GM23248 (cell line): ENCODE measurements at places on chromosomes 6 and 20.

GRCh38 chr6:158066136-158066781 is 84.6 kb downstream of the SYNJ2 start:
- peaks cover 24% of the 10 kb centered on the region for H3K36me3 ChIP-seq
- H3K4me3 ChIP-seq = no peak overlapping the region
- H3K27me3 ChIP-seq = no peaks in the 10 kb centered on the region
- no peak overlapping the region for H3K27ac ChIP-seq
- no peak for DNase-seq

DNA sequence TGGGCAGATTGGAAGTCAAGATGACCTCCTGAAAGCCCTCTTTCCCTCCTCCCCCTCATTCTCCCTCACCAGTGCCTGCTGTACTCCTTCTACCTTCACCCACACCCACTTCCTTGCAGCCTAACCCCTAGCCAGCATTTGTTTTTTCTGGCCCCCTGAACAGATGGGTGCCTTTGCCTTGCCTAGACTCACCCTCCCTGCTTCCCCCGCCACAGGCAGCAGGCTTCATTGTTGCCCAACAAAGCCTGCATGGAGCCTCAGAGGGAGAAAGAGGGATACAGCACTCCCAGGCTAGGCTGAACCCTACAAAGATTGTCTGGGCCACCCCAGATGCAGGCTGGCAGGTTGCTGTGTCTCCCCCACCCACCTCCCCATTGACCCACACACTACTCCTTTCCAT is 2.7 kb downstream of the MOCS1 start:
- DNase-seq = no peak
- H3K27ac ChIP-seq = no peak overlapping the region
- no peak overlapping the region for H3K4me3 ChIP-seq
- H3K27me3 ChIP-seq = no peaks in the 10 kb centered on the region
- peaks cover 13% of the 10 kb centered on the region; the same call in 1 of the 2 replicates for H3K4me1 ChIP-seq
- no peaks in the 10 kb centered on the region for H3K36me3 ChIP-seq

- no peak overlapping the region for H3K4me3 ChIP-seq
- H3K4me1 ChIP-seq = no peaks in the 10 kb centered on the region
- no peak for DNase-seq
- H3K36me3 ChIP-seq = no peaks in the 10 kb centered on the region
- no peak overlapping the region for H3K27ac ChIP-seq
Observed at GRCh38 chr6:115441651-115442050, 619.0 kb downstream of the FRK start.

DNA sequence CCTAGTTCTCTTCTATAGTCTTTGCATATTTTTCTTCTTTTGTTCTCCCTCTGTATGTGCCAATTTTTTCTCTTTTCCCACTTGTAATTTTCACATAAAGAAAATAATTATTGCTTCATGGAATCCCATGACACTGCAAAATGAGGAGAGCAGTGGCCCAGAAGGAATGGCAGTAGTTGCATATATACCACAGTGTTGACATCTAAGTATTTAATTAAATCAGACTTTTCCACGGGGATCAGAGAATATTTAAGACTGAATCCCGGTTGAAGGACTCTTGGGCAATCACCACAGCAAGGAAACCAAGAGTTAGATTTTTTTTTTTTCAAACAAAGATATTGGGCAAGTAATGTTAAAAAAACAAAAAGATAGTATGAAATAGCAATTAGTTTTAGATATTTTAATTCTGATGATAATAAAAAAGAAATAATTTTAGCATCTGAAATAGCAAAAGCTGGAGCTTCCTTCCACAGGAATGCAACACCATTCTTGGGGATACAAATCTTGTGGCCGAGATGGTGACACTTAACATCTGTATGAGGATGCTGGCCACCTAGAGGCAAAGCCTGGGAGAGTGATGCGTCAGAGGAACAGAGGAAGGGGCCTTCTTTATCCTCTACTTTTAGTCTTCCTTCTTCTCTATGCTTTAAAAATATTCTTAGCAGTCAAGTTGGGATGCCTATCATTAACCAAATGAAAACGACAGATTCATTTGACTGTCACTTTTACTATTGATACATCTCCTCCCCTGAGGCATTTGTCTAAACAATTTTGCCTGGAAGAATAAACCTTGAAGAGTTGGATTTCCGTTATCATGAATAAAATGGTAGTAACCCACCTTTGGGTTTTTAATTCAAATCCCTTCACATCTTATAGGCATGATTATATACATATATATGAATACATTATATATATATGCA is 356.2 kb downstream of the GJA1 start:
- H3K4me1 ChIP-seq = peaks cover 21% of the 10 kb centered on the region
- no peaks in the 10 kb centered on the region for H3K27me3 ChIP-seq
- H3K27ac ChIP-seq = no peak overlapping the region
- DNase-seq = peak; percentile 50

- no peaks in the 10 kb centered on the region for H3K27me3 ChIP-seq
- H3K4me3 ChIP-seq = peak overlapping the region; percentile 97
- H3K36me3 ChIP-seq = peaks cover 6% of the 10 kb centered on the region; the same call in 1 of the 2 replicates
- peak; percentile 64 for DNase-seq
- H3K4me1 ChIP-seq = peaks cover 30% of the 10 kb centered on the region
- H3K27ac ChIP-seq = peak overlapping the region; percentile 42; the same call in 1 of the 2 replicates
Observed at GRCh38 chr6:34237316-34237721, 646 bp downstream of the HMGA1 start.

GRCh38 chr20:7775072-7775471 is 165.2 kb downstream of the HAO1 start:
- peak; percentile 40 for DNase-seq
- H3K4me1 ChIP-seq = no peaks in the 10 kb centered on the region
- H3K4me3 ChIP-seq = no peak overlapping the region

GRCh38 chr20:62459488-62459887 is 16.3 kb downstream of the GATA5 start:
- peaks cover 15% of the 10 kb centered on the region for H3K27me3 ChIP-seq
- H3K27ac ChIP-seq = no peak overlapping the region
- no peaks in the 10 kb centered on the region for H3K36me3 ChIP-seq
- no peak for DNase-seq

- DNase-seq = no peak
- no peaks in the 10 kb centered on the region for H3K36me3 ChIP-seq
- H3K27ac ChIP-seq = no peak overlapping the region
Observed at GRCh38 chr6:107504270-107505026, 14.5 kb downstream of the SOBP start.

DNA sequence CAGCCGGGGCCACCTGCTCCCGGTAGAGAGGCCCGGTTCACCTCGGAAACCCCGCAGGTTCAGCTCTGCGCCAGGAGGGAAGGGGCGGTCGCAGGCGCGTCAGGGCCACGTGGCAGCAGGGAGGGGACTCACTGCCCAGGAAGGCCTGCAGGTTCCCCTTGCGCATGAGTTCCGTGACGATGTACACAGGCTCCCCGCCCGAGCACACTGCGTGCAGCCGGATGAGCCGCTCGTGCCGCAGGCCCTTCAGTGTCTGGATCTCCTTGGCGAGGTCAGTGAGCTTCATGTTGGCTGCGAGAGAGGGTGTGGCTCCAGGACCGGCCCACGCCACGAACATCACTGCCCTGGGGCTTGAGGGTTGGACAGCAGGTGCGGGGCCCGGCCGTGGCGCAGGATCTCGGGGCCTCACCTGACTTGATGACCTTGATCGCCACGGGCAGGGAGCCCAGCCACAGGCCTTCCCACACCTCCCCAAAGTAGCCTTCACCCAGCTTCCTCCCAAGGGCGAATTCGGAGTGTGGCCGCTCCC is 4.9 kb upstream of the PTK6 start:
- H3K36me3 ChIP-seq = no peaks in the 10 kb centered on the region
- H3K4me1 ChIP-seq = no peaks in the 10 kb centered on the region
- H3K4me3 ChIP-seq = no peak overlapping the region
- H3K27ac ChIP-seq = no peak overlapping the region
- no peaks in the 10 kb centered on the region for H3K27me3 ChIP-seq

DNA sequence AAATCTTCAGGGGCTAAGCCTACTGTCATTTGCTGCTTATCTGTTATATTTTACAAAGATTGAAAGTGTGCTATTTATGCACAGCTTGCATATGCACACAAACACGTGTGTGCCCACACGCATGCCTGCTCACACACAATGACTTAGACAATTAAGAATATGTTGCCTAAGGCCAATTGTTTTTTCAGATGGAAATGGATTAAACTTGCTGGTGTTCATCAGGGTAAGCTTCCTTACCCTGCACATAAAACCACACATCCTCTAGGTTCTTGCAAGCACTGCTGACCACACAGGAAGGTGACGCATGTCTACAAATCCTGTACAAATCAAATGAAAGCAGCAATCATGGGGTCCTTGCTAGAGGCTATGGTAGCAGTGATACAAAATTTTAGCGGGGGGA is 58.4 kb downstream of the GJA10 start:
- no peak for DNase-seq
- H3K27me3 ChIP-seq = peaks cover 21% of the 10 kb centered on the region
- H3K27ac ChIP-seq = no peak overlapping the region
- H3K36me3 ChIP-seq = no peaks in the 10 kb centered on the region

DNA sequence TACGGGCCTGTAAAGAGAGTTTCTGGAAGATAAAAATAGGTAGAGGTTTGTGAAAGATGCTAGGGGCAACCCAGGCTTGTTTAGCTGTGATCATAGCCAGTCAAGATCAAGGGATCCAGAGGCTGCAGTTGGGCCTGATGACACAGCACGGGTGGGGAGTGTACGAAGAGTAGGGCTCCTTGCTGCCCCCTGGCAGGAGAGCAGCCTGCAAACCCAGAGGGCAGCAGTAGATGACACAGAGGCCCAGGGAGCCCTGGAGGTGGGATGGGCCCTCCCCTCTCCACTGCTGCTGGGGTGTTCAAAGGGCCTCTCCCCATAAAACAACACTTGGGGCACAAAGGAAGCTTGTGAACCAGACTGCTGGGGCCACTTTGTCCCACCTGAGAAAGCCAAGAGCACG is 47.2 kb downstream of the VEGFA start:
- no peak overlapping the region for H3K27ac ChIP-seq
- H3K4me3 ChIP-seq = no peak overlapping the region
- no peaks in the 10 kb centered on the region for H3K36me3 ChIP-seq

DNA sequence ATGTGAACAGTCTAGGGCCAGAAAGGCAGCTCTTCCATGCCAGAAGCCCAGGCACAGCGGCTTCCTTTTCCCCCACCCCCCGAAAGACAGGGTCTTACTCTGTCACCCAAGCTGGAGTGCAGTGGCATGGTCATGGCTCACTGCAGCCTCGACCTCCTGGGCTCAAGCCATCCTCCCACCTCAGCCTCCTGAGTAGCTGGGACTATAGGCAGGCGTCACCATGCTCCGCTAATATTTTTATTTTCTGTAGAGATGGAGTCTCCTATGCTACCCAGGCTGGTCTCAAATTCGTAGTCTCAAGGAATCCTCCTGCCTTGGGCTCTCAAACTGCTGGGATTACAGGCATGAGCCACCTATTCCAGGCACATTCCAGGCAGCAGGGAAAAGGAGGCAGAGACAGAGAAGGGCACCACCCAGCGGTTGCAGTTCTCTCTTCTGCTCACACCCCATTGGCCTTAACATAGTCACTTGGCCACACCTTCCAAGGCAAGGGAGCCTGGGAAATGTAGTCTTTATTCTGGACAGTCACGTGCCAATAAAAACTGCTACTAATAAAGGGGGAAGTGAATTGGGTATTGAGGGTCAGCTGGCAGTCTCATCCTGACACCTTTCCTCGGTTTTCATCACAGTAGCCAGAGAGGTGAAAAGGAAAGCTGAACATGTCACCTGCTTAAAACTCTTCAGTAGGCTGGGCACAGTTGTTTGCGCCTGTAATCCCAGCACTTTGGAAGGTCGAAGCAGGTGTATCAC is 205.9 kb downstream of the ZMYND8 start:
- peak; percentile 85 for DNase-seq
- no peak overlapping the region for H3K4me3 ChIP-seq
- H3K27me3 ChIP-seq = no peaks in the 10 kb centered on the region
- H3K27ac ChIP-seq = no peak overlapping the region
- H3K4me1 ChIP-seq = peaks cover 10% of the 10 kb centered on the region

GRCh38 chr6:11126876-11127275 is 15.4 kb upstream of the ERVFRD-1 start:
- DNase-seq = no peak
- H3K4me1 ChIP-seq = no peaks in the 10 kb centered on the region
- no peaks in the 10 kb centered on the region for H3K27me3 ChIP-seq
- H3K4me3 ChIP-seq = no peak overlapping the region

DNA sequence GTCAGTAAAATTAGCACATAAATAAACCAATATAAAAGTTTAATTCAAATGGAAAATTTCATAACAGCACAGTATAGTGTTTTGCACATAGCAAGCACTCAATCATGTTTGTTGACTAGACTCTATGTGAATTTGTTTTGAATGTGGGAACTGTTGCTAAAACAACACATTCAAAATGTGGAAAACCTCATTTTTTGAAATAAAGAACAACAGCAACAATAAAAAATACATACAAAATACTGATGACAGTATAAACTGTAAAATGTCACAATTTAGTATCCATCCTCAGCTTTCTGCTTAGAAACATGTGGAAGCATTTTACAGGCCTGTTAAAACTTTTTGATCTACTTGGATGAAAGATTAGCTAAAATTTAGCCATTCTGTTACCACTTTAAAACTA is 47.4 kb downstream of the HDAC2 start:
- H3K4me3 ChIP-seq = no peak overlapping the region
- H3K27me3 ChIP-seq = no peaks in the 10 kb centered on the region
- no peak for DNase-seq
- no peaks in the 10 kb centered on the region for H3K36me3 ChIP-seq
- H3K27ac ChIP-seq = no peak overlapping the region

- H3K4me3 ChIP-seq = no peak overlapping the region
- DNase-seq = no peak
- H3K27me3 ChIP-seq = no peaks in the 10 kb centered on the region
- no peak overlapping the region for H3K27ac ChIP-seq
Observed at GRCh38 chr20:20666359-20666758, 46.1 kb downstream of the RALGAPA2 start.

DNA sequence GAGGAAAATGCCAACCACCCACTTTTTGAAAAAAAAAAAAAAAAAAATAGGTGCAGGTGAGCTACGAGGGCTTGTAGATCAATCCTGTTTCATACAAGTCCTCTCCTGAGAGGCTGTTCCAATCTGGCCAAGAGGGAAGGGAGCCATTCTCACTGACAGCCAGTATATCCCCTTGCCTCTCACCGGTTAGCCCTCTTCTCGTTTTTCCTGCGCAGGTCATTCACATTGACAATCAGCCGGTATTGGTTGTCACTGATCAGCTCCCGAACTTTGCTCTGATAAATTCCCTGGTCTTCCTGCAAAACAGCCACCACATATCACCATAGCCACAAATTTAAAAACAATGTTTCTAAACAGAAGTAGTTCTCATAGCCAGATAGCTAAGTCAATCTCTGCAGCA is 1.4 kb downstream of the MCM3 start:
- H3K36me3 ChIP-seq = peaks cover 23% of the 10 kb centered on the region
- no peaks in the 10 kb centered on the region for H3K27me3 ChIP-seq
- peak overlapping the region; percentile 81 for H3K4me3 ChIP-seq
